ENCODE measurements at places on chromosomes 13 and 19.

DNA sequence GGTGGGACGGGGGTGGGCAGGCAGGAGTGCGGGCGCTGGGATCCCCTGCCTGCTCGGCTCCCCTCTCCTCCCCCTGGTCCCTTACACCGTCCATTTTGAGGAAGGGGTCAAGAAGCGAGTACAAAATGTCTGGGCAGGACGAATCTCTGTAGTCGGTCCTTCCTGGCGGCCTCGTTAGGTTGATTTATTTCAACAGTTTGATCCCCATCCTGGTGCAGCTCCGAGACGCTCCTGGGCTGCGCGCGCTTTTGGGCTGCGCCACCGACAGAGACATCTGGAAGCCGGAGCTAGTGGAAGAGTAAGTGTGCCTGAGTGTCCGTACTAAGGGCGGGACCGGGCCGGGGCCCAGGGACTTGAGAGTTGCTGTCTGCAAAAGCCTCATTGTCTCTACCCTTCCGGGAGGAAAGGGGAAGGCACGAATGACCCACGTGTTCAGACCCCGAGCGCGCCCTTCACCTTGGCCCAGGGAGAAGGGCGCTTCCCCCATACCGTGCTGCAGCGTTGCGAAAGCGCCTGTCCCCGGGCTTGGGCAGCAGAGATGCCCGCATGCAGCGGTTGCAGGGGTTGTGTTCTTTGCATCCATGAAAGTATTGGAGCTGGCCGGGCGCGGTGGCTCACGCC lies 1.8 kb downstream of the ZNF114 start:
- DNase-seq, result no peak

DNA sequence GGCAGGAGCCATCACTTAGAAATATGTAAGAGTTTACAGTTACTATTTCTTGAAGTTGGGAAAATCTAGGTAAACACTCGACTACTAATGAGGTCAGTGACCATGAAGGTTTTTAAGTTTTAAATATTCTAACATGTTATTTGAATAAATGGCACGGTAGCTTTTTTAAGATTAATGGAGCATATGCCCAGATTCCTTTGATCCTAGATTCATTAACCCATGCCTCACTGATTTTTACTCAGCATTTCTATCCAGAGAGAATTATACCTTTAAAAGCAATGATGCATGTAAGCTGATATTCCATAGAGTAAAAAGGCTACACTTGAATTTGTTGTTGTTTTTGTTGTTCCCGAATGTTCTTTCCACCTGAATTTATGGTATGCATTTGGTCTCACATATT lies 541.4 kb downstream of the DACH1 start:
- DNase-seq, result no peak

DNA sequence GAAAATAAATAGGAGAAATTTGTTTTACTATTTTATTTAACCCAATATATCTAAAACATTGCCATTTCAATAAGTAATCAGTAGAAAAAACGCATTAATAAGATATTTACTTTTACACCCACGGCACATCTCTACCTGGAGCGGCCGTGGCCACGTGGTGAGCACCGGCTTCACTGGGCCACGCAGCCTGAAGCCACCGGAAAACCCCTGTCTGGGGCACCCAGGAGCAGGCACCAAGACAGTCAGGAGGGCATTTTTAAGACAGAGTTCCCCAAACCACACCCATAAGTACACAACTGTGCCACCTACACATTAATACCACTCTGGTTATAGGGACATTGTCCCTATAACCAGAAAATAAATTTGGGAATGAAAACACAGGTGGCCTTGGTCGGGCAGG lies 80.9 kb downstream of the SPACA7 start:
- no peak for DNase-seq

GRCh38 chr19:11560404-11561051 lies 1.5 kb upstream of the ELOF1 start:
- DNase-seq, result no peak

DNA sequence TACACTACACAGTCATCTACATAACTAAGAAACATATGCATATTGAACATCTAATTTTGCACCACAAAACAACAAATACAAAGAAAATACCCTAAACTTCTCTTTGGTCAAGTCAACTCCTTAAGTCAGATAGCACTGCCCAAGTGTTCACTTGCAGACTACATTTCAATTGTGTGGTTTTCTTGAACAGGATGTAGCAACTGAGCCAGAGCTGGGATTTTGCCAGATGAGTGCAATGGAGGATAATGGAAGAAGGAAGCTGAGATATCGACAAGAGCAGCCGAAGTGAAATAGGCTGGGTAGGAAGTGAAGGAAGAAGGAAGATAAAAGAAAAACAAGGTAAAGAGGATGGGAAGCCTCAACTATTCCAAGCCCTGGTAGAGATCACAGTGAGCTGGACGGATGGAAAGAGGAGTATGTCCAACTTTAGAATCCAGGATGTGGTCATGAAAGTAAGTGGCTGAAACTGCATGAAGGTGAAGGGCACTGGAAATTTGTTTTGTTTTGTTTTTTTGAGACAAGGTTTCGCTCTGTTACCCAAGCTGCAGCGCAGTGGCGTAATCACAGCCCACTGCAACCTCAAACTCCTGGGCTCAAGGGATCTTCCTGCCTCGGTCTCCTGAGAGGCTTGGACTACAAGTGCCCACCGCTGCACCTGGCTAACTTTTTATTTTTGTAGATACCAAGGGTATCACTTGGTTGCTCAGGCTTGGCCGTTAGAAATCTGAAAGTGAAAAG lies 15.0 kb downstream of the NUFIP1 start:
- DNase-seq, result no peak

Data from stimulated activated CD4-positive, alpha-beta T cell treated with anti-CD3 and anti-CD28 coated beads, Interleukin-4, amount 100 ng/mL, for 4 hours (primary cell).